ENCODE measurements at places on chromosomes 7 and 10.

DNA sequence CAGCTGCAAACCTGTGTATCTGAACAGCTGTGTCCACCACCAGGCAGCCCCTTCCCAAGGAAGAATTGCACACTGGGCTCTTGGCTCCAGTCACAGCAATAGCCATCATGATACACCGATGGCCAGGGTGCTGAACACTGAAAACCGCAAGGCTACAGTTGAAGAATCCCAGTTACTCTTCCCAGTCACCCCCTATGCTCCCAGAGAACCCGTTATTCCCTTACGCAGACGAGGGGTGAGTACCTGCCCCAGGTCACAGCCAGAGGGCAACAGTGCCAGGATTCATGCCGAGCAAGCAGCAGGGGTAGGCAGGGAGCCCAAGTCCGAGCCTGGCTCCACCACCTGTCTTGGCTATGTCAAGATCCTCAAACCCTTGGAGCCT, 57.8 kb downstream of the RASGEF1A start:
- DNase-seq = no peak

- DNase-seq = no peak
Observed at GRCh38 chr10:48316236-48316635, 9.8 kb downstream of the MAPK8 start.

GRCh38 chr7:90212149-90212495, 582 bp downstream of the STEAP2 start:
- DNase-seq = no peak

DNA sequence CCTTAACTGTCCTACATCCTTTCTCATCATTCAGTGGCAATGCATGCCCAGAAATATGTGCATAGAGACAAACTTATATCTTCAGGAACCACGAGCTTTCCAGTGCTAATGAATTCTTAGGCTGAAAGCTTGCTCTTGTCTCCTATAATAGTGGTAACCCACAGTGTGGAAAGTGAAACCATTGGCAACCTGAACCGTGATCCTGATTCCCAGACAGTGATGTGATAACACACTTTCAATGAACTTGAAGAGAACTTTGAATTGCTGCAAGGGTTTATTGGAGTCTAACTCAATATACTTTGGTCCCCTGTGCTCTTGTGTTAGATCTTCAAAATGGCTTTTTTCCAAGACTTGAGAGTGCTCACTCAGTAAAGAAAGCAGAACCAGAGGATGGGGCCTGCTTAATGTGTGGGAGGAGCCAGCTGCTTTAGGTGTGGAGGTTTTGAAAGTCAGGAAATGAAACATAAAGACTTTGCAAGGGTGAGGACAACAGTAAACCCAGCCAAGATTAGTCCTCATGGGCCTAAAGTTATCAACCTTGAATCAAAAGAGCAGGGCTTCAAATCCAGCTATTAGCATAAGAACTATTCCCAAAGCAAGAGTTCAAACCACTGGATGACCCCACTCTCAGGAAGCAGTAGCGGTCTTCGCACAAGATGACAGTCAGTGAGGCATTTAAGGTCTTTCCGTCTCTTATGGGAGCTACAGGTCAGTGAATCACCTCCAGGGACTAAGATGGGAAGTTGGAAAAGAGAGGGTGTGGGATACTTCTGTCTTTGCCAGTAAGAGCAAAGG, 332.4 kb upstream of the NRP1 start:
- DNase-seq = no peak
